ENCODE measurements at places on chromosomes 1 and 21. TPM values are rescaled to one million over a fixed set of nuclear protein-coding genes. Genes with fewer than 3 reads are reported as not detected.

The SERPINC1 gene
- not detected for total RNA-seq

The LENEP gene
- 0.18 TPM for total RNA-seq

The TMEM240 gene
- total RNA-seq, result 3.3 TPM

The IPP gene
- total RNA-seq, result 12.2 TPM

The ATP1A2 gene
- total RNA-seq, result 0.65 TPM

The IPO9 gene
- 12.8 TPM for total RNA-seq
